Posterior cingulate gyrus (tissue), 11 donors: ENCODE measurements at places on chromosomes 5 and 9.
A peak's percentile ranks its signal among the peaks of the same experiment; 100 is the strongest.

GRCh38 chr5:35963381-35963843, 25.0 kb upstream of the CAPSL start:
- no peak for DNase-seq

GRCh38 chr5:32297181-32298058, 15.3 kb downstream of the MTMR12 start:
- no peak for DNase-seq

- DNase-seq: peak; percentile 8
These were observed 32.3 kb upstream of the ORM1 start for GRCh38 chr9:114290561-114290986.

GRCh38 chr5:151448038-151448985, 909 bp downstream of the SLC36A1 start:
- peak; percentile 18 for DNase-seq

DNA sequence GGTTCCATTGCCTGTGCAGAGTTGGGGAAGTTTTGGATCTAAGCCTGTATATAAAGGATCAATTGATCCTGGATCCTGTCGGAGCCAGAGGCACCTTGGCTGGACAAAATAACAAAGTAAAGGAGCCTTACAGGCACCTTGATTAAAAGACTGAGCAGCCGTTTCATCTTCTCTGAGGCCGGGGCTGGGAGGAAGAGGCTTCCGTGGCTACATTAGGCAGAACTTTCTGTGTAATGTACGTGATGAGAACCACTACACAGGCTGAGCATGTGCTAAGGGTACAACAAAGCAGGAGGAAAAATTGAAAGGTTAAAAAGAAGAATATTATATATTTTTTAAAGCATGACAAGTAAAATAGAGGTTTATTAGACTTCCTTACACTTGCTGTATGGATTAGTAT, 37.0 kb downstream of the IL31RA start:
- DNase-seq: no peak

DNA sequence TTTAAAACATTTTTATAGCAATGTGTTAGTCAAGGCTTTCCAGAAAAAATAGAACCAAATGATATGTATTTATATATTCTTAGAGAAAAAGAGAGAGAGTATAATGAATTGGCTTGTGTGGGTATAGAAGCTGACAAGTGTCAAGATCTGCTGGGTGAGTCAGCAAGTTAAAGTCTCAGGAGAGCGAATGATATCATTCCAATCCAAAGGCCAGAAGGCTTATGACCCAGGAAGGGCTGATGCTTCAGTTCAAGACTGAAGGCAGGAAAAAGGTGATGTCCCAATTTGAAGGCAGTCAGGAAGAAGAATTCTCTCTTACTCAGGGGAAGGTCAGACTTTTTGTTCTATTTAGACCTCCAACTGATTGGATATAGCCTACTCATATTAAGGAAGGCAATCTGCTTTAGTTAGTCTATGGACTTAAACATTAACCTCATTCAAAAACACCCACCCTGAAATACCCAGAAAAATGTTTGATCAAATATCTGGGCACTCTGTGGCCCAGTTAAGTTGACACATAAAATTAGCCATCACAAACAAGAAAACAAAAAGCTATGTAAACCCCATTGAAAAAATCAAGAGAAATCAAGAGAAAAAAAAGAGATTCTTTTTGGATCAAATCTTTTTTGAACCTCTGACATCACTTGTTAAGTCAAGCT, 189.6 kb downstream of the PIK3R1 start:
- no peak for DNase-seq

DNA sequence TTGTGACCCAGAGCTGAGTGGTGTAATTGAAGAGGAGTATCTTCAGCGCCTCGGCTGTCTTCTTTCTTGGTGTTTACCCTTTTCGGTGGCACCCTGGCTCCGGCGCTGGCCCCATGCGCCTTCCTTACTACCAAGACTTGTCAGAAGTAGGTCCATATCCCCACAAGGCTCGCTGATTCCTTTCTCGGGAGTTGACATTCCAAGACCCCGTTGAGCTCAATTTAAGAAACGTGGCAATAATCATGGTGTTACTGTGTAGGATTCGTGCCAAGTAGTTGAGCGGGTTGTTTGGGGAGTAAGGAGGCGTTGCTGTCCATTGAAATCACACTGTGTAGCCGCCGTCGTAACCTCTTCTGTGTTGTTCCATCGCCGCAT, 795 bp downstream of the NDUFAF2 start:
- peak; percentile 72 for DNase-seq

DNA sequence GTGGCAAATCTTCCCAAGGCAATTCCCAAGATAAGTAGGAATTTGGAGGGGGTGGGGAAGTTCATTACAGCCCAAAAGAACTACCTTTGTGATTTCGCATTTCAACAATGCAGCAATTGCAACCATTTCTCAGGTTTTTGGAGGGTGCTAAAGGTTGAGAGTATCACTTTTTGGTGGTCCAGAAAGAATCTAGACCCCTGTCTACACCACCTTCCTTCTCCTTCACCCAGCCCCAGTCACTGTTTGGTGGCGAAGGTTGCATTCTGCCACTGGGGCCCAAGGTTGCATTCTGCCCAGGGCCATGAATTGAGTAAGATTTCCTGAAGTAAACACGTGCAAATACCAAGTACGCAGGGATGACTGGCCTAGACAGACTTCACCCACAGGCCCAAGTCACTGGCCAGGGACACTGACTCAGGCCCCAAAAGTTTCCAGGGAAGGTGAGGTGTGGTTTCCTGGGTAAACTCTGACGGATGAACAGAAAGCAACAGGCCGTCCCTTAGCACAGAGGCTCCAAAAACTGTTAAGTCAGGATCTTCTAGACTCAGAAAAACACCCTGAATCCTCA, 5.7 kb downstream of the PDE6A start:
- DNase-seq: no peak
